ENCODE measurements at places on chromosomes 3 and 15. TPM values are rescaled to one million over a fixed set of nuclear protein-coding genes. Genes with fewer than 3 reads are reported as not detected.

The ZCWPW2 gene
- total RNA-seq: not detected

The NPAP1 gene
- total RNA-seq: not detected

The ATRIP gene
- 29.2 TPM for total RNA-seq

The SLC12A8 gene
- 4.8 TPM for total RNA-seq

The MNS1 gene
- 3.0 TPM for total RNA-seq

The ALDH1L1 gene
- total RNA-seq: 12.9 TPM

The TERC gene
- total RNA-seq: 52.4 TPM

The MAN2A2 gene
- total RNA-seq: 12.5 TPM

The ISLR2 gene
- total RNA-seq: not detected

The COL6A6 gene
- not detected for total RNA-seq

The NUDT16 gene
- total RNA-seq: 19.1 TPM

The C2CD4A gene
- total RNA-seq: not detected

The SLC9C1 gene
- total RNA-seq: not detected

The CELSR3 gene
- 3.8 TPM for total RNA-seq

The EPB42 gene
- total RNA-seq: not detected

The FHIT gene
- not detected for total RNA-seq

The PLIN1 gene
- not detected for total RNA-seq

The SLC28A1 gene
- not detected for total RNA-seq

The FRMD4B gene
- total RNA-seq: 12.9 TPM

The IGF2BP2 gene
- total RNA-seq: 157 TPM
